ENCODE measurements at places on chromosomes 12 and 14. TPM values are rescaled to one million over a fixed set of nuclear protein-coding genes. Genes with fewer than 3 reads are reported as not detected.
A peak's percentile ranks its signal among the peaks of the same experiment; 100 is the strongest.

- no peak for DNase-seq
Measured at GRCh38 chr12:122204167-122205052, 901 bp downstream of the B3GNT4 start.

The SYT1 gene
- total RNA-seq = 80.9 TPM

DNA sequence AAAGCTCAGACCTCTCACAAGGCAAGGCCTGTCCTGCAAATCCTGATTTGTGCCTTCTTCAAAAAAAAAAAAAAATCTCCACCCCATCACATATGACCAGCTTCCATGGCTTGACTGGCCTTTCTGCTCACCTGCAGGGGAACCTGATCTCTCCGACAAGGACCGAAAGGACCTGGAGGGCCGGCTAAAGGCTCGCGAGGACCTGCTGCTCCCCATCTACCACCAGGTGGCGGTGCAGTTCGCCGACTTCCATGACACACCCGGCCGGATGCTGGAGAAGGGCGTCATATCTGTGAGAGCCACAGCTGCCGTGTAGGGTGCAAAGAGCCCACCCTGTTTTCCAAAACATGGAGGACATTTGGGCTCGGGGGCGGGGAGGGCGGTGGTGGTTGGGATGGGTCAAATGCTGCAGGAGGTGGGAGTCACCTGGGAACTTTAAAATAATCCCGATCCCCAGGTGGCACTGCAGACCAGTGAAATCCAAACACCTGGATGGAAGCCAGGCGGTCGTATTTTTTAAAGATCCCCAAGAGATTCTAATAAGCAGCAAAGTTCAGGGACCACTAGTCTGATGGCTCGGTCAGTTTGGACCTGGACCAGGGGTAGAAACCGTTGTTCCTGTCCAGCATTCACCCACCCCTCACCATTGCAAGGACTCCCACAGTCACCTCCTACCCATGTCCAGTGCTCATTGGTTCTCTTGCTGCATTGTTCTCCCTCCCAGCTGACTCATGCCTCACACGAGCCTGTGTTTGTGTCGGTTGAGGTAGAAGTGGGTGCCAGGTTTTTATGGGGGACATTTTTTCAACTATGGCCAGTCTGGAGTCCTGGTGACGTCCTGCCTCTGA is 44.8 kb downstream of the FOXN4 start:
- DNase-seq = peak; percentile 87

DNA sequence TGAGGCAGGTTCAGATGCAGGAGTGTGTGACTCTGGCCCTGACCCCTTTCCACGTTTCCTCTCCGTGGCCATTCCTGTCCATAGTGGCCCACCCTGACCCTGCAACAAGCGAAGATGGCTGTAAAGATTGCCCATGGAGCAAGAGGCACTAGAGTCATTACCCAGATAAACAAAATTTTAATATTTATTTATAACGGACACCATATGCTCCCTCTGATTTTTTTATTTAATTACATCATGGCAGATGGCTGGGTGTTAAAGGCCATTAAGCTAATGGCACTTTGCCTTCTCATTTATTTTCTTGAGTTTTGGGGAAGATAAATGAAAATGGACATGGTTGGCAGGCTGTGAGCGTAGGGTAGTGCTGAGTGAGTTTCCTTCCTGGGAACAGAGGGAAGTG is 58.7 kb downstream of the WSCD2 start:
- no peak for DNase-seq

DNA sequence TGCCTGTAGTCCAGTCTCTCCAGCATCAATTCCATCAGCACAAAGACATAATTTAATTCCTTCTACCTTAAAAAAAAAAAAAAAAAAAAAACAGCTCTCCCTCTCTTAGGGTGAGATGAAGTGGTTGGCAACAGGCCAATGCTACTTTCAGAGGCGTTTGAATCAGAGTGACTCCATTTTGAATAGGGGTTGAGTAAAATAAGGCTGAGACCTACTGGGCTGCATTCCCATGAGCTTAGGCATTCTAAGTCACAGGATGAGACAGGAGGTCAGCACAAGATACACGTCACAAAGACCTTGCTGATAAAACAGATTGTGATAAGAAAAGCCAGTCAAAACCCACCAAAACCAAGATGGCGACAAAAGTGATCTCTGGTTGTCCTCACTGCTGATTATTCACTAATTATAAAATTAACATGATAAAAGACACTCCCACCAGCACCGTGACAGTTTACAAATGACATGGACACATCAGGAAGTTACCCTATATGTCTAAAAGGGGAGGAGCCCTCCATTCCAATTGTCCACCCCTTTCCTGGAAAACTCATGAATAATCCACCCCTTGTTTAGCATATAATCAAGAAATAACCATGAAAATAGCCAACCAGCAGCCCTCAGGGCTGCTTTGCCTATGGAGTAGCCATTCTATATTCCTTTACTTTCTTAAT is 6.9 kb upstream of the TCL1B start:
- DNase-seq = no peak

GRCh38 chr12:11880381-11880780 is 190.4 kb upstream of the BCL2L14 start:
- no peak for DNase-seq

DNA sequence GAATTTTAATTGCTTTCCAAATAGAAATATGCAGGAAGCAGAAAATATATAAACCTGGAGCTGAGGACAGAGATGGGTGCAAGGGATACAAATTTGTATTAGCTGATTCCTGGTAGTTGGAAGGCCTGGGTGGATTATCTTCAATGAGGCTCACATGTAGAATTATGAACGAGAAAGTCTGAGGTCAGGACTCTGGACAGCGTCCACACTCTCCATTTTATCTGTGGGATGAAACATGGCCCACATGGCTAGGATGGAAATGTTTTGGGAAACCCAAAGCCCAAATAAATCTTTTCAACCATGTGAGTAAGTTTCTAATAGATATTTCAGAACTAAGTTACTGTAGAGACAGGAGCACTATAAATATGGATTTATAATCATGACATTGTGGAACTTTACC is 256.1 kb downstream of the APAF1 start:
- DNase-seq = no peak

DNA sequence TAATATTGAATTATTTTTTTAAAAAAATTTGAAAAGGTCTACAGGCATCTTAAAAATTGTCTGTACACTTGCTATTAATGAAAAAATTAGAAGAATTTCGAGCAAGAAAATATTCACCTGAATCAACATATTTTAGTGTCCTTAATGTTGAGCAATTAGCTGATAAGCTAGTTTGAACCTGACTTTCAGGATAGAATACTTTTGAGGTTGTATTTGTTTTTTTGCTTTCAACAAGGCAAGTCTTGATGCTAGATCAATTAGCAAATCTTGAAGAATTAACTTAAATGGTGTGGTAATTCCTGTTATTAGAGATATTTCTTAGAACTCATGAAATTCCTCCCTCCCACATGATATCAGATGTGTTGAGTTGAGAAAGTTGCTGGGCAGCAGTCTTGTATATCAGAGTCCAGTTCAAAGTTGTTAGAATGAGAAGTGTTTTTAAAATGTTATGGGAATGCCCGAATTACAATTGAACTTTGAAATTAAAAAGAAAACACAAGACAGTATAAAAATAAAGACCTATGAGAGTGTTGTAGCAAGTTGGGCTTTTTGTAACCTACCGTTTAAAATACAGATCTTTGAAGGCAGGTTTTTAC is 119.2 kb downstream of the TRMT5 start:
- DNase-seq = no peak

DNA sequence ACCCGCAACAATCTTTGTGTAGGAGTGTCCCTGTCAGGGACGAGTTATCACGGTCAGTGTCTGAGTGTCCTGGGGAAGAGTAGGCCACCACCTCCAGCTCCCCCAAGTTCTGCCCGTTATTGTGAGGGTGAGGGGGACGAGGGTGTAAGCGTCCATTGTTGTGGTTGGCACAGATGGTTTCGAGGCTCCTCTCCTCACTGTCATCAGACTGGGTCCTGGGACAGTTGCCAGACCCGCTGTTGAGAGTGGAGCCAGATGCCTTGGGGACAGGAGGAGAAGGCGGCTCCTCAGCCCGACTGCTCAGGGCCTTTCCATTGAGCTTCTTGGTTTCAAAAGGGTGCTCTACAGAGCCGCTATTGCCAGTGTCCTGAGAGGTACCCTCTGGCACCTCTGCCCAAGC is 74.9 kb upstream of the ACTN1 start:
- DNase-seq = no peak

The KRT6B gene
- not detected for total RNA-seq

DNA sequence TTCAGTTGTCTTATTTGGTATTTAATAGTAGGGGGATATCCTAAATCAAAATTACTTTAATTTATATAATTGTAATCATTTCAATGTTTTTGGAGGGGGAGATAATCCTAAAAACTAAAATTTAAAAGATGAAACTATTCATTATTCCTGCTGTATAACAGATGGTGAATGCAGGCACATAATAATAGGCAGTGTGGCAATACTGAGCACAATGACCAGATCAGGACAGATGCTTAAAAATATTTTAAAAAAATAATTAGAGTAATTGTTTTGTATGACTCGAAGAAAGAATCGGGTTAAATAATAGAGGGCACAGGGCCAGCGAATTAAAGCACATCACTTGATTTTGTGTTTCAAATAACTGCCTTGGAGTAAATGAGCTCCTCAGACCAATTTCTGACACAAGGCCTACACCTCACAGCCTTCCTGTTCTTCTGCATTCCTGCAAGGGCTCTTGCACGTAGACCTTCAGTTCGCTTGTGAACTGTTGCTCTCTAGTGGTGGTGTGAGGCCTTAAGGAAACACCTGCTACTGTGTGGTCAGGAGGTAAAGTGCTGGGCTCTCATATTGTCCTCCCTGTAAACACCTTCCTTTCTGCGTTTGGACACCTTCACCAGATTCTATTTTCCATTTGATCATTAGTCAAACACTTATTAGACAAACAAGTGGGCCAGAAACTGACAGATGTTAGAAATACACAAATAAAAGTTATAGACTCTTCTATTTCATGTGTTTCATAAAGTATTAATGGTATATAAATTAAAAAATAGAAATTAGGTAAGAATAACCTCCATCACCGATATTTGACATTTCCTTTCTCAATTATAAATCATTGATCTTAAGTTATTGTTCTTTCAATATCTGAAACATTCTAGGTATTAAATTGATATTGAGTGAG is 29.3 kb upstream of the KLRF1 start:
- DNase-seq = peak; percentile 53

DNA sequence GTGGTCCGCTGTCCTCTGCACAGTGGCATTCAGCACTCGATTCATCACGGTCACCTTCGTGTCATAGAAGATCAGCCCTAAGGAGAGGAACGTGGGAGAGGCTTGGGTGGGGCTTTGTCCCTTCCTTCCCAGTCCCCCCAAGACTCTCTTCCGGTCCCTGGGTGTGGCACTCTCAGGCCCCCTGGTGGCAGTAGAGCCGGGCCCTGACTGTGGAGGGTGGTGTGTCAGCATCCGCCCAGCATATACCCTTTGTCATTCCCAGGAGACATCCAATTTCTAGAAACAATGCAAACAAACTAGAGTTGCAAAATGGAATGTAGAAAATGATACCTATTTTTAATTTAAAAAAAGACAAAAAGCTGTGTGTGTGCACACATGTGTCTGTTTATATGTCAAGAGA is 45.0 kb downstream of the TRAFD1 start:
- peak; percentile 40 for DNase-seq

- peak; percentile 83 for DNase-seq
Measured at GRCh38 chr12:6613015-6613775, 6.0 kb upstream of the CHD4 start.

GRCh38 chr12:53482626-53483168 is 16.6 kb downstream of the MAP3K12 start:
- no peak for DNase-seq

DNA sequence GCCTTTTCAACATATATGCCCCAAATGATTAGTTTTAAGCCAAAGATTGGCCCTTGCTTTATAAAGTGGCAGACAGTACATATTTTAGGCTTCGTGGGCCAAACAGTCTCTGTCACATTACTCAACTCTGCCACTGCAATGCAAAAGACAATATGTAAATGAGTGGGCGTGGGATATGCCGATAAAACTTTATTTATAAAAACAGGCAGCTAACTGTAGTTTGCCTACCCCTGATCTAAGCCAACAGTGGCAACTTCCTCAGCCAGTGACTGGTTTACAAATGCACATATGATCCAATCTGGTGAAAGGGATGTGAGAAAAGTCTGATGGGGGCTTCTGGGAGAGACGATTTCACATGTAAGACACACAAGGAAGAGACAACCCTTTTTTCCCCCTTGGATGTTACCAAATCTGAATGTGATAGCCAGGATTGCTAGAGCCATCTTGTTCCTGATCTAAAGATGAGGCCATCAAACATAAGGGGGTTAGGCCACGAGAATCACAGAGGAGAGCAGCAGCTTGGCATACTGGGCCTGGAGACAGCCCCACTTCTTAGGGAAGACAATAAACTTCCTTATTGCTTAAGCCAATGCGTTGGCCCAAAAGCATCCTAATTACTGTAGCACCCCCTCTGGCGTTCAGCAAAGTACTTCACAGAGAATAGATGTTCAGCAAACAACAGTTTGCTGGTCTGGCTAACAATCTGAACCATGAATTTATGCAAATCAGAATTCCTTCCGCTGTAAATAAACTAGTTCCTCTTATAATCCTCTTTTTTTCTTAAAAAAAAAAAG is 75.2 kb upstream of the TMCC3 start:
- peak; percentile 64 for DNase-seq

DNA sequence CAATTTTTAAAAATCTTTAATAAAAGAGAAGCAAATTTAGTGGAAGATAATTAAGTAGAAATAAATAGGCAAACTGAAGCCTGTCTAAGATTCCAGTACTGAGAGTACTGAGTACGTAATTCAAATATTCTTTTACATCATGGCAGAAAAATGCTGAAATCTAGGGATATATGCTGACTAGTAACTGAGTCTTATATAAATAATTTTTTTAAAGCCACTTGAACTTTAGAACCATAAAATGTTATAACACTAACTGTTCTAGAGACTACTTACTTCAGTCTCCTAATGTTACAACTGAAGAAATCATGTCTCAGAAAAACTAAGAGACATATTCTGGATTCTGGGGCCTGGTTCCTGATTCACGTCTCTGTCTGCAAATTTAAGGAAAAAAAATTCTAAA is 230.6 kb upstream of the PLEKHG7 start:
- no peak for DNase-seq

The UTP20 gene
- total RNA-seq = 41.9 TPM

- DNase-seq = no peak
Measured at GRCh38 chr14:55294603-55295002, 23.4 kb downstream of the FBXO34 start.
